ENCODE measurements at places on chromosomes 11 and 22.

DNA sequence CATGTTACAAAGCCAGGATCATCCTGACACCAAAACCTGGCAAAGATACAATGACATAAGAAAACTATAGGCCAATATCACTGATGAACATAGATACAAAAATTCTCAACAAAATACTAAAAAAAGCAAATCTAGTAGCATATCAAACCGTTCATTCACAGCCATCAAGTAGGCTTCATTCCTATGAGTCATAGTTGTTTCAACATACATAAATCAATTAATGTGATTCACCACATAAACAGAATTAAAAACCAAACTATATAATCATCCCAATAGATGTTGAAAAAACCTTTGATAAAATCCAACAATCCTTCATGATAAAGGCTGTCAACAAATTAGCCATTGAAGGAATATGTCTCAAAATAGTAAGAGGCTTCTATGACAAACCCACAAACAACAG lies 1007.2 kb upstream of the RAG2 start:
- DNase-seq = no peak

- DNase-seq = no peak
Measured at GRCh38 chr11:74730571-74731260, 510 bp downstream of the CHRDL2 start.

GRCh38 chr11:109641549-109641948 lies 219.6 kb downstream of the C11orf87 start:
- no peak for DNase-seq

GRCh38 chr11:34238966-34239365 lies 118.8 kb downstream of the ABTB2 start:
- no peak for DNase-seq

- DNase-seq = no peak
Measured at GRCh38 chr22:46649141-46650077, 29.2 kb downstream of the GRAMD4 start.

- DNase-seq = no peak
Measured at GRCh38 chr11:110186456-110186855, 93.3 kb downstream of the ZC3H12C start.

DNA sequence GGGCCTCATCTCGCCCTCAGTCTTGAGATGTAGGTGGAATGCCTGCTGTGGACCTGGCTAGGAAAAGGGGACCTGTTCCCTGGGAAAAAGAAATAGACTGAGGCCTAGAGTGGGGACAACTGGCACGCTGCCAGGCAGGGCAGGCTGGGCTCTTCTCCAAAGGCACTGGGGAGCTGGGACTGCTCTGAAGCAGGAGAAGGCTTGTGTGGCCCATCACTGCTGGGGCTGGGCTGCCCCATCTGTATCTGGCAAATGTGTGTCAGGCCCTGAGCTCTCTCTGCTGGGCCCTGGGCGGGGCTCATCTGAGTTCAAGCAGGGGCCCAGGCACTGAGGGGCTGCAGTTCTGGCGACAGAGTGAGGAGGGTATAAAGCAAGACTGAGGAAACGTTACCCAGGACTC lies 32.9 kb downstream of the ARVCF start:
- no peak for DNase-seq

DNA sequence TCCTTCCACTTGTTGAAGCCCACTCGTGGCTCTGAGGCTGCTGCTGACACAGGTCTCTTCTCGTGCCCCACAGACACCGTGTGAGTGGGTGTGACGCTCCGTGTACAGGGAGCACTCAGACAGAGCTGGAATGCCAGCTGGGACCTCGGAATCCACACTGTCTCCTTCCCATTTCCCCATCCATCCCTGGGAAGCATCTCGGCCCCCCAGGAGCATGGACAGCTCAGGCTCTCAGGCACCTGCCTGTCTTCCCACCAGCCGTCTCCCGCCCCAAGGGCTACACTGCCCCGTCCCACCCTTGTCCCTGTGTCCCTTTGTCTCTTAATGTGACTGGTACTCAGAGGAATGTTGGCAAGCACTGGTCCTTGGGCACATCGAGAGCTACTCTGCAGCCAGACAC lies 63.8 kb downstream of the ARHGAP8 start:
- DNase-seq = no peak

GRCh38 chr11:14819596-14819995 lies 72.4 kb downstream of the CYP2R1 start:
- DNase-seq = no peak

DNA sequence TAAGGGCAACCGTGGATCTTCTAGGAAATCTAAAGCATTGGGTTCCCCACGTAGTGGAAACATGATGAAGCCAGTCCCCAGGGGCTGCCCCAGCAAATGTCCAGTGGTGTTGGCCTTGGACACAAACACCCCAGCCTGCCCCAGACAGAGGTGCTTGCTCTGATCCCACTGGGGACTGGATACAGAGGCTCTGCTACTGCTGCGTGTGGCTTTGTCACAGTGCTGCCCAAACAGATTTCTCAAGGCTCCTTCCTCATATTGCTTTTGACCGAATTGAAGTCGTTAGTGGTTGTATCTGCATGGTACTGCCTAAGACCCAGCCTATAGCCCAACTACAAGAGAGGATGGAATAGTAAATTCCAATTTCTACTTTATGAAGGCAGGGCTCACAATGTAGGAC lies 40.1 kb upstream of the CD44 start:
- DNase-seq = no peak

GRCh38 chr11:68812526-68812925 lies 29.2 kb downstream of the CPT1A start:
- DNase-seq = no peak

- no peak for DNase-seq
Measured at GRCh38 chr11:35142481-35143075, 3.6 kb downstream of the CD44 start.

GRCh38 chr22:43376765-43377547 lies 33.8 kb upstream of the SCUBE1 start:
- DNase-seq = peak; percentile 10

GRCh38 chr11:112886434-112887370 lies 74.5 kb upstream of the NCAM1 start:
- DNase-seq = no peak

- no peak for DNase-seq
Measured at GRCh38 chr11:28820296-28820989, 712.3 kb downstream of the METTL15 start.

- DNase-seq = no peak
Measured at GRCh38 chr22:25762147-25762546, 20.2 kb downstream of the MYO18B start.

DNA sequence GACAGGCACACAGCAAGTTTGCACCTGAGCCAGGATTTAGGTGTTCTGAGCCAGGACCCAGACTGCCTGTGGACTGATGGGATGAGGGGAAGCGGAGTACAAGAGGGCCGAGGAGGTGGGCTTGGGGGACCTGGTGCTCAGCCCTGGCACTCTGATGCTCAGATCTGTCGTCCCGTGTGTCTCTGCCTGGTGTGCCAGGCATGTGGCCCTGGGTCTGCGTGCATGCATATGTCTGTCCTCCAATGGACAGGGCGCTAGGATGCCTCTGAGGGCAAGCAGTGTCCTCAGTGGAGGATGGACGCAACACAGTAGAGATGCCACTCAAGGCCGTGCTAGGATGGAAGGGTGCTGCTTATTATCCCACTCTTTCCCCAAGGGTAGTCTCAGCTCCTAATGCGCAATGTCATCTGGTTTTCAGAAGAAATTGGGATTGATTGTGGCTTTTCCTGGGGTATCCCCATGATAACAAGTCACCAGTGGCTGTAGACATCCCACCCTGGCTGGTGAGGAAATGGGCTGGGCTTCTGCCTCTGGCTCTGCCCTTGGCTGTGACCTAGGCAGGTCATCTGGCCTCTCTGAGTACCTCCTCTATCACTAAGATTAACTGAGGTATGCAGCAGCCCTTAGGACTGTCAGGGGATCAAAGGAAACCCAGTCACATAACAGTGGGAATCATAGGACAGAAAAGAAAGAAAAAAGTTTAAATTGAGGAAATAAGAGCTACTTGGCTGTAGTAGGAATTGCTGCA lies 35.7 kb upstream of the SUSD2 start:
- DNase-seq = no peak

DNA sequence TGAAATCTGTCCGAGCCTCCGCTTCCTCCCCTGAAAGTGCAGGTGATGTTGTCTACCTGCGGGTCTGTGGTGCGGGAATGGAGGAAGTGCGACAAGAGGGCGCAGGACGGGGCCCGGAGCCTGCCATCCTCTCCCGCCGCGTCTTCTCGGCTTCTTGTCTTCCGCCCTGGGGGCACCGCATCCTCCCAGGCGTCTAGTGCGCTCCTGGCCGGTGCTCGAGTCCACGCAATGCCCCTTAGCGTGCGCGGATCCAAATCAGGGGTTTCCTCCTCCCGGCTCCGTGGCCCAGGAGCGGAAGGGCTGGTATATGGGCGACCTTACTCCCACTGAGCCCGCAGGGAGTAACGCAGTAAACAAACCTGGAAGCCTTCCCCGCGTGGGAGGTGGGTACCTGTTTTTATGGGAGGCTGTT lies 405 bp downstream of the SFI1 start:
- DNase-seq = no peak

DNA sequence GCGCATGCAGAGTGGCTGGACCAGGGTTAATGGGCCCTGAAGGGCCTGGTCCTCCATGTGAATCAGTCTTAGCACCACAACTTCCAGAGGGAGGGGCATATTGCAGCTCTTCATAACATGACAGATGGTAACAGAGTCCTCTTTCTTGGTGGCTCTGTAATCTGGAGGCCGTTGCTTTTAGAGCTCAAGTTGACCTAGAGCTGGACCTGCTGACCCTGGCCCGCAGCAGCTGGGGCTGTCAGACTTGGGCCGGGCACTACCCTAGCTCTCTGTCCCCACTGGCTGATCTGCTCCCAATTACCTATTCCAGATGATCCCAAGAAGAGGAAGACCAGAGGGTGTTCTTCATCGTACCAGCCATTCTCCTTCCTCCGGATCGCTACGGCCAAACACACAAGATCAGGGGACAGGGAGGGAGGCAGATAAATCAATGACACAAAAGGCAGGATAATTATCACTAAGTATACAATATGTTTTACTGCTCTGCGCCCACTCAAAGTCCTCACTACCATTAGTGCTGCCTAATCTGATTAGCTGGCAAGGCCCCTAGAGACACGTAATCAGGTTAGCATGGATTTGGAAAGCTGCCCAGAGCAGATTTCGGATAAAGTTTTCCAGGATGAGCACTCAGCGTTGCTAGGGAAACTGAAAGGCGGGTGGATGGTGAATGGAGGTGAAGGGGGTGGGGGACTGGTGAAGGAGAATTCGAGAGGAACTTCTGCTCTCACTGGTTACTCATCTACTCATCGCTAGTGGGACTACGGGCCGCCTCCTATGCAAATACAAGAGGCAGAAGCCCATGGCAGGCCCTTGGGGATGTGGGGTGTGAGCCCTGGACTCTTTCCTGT lies 64.5 kb upstream of the PHOX2A start:
- no peak for DNase-seq

- no peak for DNase-seq
Measured at GRCh38 chr22:22776121-22776520, 111.5 kb upstream of the IGLL5 start.

GRCh38 chr11:3153291-3153861 lies 11.7 kb downstream of the OSBPL5 start:
- DNase-seq = no peak

GRCh38 chr11:78812513-78813293 lies 238.0 kb upstream of the NARS2 start:
- no peak for DNase-seq

DNA sequence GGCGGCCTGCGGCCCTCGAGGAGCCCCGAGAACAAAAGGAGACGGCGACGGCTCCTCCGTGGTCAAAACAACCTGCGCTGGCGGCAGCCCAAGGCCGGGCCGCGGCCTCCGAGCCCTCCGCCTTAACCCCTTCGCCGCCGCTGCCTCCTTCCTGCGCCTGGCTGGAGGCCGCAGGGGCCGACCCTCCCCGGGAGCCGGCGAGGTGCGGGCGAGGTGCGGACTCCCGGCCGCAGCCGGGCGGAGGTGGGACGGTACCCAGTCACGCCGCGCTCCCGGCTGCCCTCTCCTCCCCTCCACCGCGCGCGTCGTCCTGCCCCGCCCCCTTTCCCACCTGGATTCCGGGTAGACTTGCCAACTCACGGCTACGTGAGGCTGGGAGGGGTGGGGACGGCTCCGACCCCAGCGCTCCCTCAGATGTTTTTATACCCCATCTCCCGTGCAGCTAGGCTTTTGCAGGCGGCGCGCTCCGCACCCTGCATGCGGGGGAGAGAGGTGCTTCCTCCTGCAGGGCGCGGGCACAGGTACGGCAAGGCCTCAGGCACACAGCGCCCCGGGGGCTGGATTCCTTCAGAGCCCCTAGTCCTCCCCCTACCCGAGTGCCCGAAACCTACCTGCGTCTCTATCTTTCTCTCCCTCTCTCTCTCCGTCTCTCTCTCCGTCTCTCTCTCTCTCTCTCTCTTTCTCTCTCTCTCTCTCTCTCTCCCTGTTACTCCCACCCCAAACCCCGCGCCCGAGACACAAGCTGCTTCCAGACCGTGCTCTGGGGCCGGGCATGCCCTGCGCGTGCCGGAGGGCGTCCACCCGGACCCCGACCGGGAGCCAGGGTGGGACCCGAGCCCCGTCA lies 2.0 kb downstream of the PDGFB start:
- DNase-seq = no peak

- no peak for DNase-seq
Measured at GRCh38 chr11:88249706-88250105, 74.5 kb upstream of the RAB38 start.

- no peak for DNase-seq
Measured at GRCh38 chr11:74169738-74170458, 904 bp downstream of the C2CD3 start.

- DNase-seq = no peak
Measured at GRCh38 chr22:43392385-43392989, 19.3 kb upstream of the MPPED1 start.

DNA sequence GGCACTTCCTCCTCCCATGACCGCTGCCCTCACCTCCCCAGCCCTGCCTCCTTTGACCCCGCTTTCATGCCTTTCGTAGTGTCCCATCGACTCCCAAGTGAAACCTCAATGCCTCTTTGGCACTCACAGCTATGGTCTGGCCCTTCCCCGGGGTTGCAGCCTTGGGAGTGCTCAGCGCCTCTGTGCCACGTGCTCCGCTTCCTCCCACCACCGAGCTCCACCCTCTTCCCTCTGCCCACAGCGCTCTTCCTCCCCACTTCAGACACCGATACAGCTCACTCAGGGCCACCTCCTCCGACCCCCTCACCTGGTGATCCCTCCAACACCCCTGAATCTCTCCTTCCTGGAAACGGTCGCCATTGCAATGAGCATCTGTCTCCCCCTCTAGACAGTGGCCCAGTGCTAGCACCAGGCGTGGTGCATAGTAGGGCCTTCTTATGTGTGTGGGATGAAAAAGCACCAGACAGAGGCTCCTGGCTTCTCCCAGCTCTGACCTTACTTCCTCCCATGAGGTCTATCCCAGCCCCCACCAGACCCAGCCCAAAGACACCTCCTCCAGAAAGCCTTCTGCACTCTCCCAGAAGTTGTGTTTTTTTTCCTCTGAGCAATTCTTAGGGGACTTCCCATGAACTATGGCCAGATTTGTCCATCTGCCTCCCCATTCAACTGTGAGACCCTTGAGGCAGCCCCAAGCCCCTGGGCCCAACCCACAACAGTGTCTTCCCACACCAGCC lies 16.4 kb upstream of the SCGB1A1 start:
- peak; percentile 9 for DNase-seq

- DNase-seq = no peak
Measured at GRCh38 chr22:27247701-27248434, 553.7 kb downstream of the MN1 start.

GRCh38 chr11:59785818-59786217 lies 24.8 kb downstream of the MRPL16 start:
- no peak for DNase-seq

GRCh38 chr11:101835506-101836063 lies 79.2 kb upstream of the CEP126 start:
- no peak for DNase-seq
